ENCODE measurements at places on chromosomes 5 and 9.

DNA sequence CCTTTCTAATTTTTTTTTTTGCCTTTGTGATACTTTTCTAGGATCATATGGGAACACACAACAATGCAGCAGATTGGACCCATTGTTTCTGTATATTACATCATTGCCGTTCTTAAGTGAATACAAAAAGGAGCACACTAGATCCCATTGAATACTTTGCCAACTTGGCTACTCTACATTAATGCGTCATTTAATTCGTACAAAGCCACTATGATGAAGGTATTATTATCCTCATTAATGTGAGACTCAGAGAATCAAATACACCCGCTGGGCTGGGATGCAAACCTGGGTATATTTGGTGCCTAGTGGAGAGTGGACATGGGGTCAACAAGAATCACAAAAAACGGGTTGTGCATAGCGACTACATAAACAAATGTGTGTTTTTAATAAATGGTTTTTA is 31.9 kb downstream of the OR2K2 start:
- no peak for DNase-seq

DNA sequence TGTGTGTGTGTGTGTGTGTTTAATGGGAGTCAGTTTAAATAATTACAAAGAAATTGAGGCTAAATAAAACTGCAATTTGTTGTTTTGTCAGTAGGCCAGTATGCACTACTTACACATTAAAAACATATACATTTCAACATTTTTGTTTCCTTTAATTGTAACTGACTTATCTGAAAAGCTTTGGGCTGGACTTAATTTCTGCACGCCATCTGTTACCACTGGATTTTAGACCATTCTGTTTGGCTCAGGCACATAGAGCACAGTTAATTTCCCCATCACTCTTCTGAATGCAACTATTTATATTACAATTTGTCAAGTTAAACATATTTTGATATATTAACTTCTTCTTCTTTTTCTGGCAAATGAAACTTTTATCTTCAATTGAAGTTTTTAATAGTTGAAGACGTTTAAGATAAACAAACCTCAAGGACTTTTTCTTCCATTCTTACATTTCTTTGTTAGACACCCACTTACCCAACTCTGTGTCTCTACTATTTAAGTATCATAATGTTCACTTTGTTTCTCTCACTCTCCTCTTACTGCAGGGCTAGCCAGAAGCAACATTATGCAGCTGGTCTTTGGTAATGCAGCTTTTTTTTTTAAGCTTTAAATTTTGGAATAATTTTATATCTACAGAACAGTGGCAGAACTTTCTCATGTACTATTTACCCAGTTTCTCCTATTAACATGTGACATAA is 253.4 kb upstream of the ANKH start:
- no peak for DNase-seq

- DNase-seq: no peak
Measured at GRCh38 chr5:31382051-31382878, 149.6 kb downstream of the DROSHA start.

DNA sequence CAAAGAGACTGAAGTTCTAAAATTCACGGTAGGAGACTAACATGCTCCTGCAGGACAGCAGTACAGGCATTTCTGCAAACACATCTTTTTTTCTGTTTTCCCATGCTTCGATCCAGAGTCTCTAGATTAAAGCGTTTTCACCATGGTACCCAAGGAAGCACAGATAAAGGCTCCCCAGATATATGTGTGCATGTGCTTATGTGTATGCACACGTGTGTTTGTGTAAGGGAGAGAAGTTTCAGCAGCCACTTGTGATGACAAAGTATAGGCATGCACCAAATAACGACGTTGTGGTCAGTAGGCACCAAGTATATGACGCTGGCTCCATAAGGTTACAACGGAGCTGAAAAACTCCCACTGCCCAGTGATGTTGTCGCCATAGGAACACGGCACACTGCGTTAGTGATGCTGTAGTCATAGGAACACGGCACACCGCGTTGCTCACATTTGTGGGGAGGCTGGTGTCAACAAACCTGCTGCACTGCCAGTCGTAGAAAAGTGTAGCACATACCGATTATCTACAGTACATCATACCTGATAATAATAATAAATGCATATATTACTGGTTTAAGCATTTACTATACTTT is 21.7 kb downstream of the MED10 start:
- no peak for DNase-seq

DNA sequence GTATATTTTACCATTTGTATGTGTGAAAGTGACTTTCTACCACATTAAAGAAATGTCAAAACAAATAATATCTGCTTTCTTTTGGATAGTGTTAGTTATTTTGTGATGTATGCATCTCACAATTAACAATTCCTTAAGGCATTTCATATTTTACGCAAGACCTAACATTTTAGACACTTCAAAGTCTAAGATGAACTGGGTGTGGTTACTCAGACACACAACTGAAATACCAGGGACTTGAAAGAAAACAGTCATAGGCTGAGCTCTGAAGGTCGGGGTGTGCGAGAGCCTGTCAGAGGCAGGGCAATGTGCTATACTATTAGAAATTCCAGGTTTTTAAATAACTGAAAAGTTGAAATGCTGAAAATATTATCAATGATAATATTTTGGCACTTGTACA is 44.5 kb upstream of the ZNF622 start:
- no peak for DNase-seq

- DNase-seq: no peak
Measured at GRCh38 chr5:110203661-110204060, 513.9 kb downstream of the MAN2A1 start.

DNA sequence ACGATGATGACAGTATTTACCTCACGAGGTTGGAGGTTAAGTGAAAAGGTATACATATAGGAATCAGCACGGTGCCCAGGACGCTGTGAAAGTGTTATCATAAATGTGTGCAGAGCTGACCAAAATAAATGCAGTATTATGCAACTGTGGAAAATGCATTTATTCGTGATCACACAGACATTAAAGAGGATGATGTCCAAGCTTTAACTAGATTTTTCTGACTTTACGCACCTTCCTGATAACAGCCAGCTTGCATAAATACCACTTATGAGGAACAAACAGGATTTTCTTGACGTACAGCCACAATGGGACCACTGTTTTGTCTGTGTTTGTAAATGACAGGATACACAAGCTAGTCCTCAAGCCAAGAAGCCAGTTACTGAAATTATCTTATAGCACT is 71.4 kb upstream of the ATP10B start:
- DNase-seq: no peak

DNA sequence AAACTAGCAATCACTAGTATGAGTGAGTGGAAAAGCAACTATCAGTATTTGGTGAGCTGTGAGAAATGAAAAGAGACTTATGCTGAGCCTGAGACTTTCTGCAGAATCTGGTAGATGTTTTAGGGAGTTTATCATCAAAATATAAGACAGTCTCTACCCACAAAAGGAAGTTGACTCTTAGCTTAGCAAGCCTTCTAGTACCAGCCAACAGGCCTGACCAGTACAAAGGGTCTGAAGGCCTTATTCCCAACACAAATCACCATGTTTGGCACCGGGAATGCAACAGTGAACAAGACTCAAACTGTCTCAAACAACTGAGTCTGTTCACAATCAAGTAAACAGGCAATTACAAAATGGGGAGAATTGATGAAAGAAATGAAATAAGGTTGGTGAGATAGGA is 244.4 kb downstream of the CWC27 start:
- no peak for DNase-seq

DNA sequence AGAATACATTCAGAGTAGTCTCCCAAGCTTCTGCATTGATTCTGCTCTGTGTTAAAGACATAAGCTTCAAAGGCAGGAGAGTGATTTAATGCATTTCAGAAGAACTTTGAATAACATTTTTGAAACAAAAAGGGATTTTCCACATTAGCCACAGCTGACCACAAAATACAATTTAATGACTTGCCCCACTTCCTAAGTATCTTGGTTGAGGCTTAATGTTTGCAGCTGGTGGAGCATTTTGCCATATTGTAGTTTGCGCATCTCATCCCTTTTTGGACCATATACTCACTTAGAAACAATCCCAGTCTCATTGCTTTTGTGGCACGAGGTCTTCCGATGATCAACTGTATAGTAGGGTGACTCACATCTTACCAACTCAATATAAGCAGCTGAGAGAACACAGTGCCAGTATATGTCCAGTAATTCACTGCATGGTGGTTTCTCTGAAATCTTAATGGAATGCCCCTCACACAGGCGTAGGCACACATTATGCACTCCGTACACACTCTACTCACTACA is 455.8 kb upstream of the PTGER4 start:
- DNase-seq: no peak

DNA sequence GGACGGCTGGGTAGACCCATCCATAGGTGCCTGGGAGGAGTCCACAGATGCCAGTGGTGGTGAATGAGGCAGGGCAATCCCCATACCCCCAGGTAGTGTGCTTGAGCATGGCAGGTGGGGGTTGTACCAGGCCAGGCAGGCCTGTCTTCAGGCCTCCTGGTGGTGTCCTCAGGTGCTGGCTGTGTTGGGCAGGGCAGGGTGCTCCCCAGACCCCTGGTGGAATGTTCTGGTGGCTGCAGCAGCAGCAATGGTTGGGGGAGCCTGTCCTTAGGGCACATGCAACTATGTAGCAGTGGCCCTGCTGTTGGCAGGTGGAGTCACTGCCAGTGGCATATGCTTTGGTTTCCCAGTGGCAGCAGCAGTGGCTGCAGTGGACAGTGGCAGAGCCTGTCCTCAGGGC is 10.0 kb downstream of the ALG2 start:
- DNase-seq: no peak

GRCh38 chr9:6356441-6356840 is 28.3 kb downstream of the TPD52L3 start:
- DNase-seq: no peak

DNA sequence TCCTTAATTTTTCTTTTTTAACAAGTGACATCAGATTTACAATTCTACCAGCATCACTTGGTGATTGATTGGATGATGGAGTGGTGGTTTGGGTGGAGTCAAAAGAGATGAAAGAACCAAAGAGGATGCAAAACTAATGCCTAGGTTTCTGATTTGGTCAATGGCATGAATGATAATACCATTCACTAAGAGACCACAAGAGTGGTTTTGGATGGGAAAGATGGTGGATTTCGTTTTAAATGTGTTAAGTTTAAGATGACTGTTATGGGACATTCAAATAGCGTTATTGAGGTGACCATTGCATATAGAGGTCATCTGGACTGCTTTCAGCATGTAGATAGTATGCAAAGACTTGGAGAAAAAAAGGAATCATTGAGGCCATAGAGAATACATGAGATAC is 3.6 kb downstream of the SMC5 start:
- no peak for DNase-seq

GRCh38 chr5:10826971-10827370 is 65.9 kb upstream of the DAP start:
- DNase-seq: no peak

DNA sequence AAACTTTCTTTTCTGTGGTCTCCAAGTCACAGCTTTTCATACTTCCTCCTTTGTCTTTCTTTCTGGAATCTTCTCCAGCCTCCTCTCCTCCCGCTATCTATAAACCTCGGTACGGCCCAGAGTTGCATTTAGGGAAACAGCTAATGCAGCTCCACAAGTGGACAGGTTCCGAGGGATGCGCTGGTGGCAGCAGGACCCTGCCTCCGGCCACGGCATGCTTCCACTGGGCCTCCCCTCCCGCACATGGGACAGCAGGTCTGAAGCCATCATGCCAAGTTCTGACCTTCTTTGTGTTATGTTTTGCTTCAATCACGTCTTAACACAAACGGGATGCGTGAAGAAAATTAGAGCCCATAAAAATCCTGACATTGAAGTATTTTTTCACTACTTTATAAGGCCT is 136.9 kb downstream of the IRX2 start:
- no peak for DNase-seq

DNA sequence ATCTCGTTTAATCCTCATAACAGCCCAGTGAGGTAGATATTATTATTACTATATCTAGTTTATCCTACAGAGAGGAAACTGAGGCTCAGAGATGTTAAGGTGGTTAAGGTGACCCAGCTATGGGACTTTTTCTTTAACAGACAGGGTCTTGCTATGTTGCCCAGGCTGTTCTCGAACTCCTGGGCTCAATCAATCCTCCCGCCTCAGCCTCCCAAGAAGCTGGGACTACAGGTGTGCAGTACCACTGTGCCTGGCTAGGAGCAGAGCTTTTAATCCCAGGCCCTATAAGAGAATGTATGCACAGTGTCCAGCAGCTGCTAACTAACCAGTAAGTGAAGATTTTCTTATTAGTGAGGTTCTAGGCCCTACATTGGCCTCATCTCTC is 62.4 kb downstream of the PCDH1 start:
- DNase-seq: no peak

GRCh38 chr5:97231025-97231636 is 48.1 kb upstream of the RIOK2 start:
- DNase-seq: no peak

GRCh38 chr9:135116881-135117280 is 29.4 kb downstream of the OLFM1 start:
- DNase-seq: no peak

- DNase-seq: no peak
Measured at GRCh38 chr5:27266184-27266583, 227.8 kb upstream of the CDH9 start.

DNA sequence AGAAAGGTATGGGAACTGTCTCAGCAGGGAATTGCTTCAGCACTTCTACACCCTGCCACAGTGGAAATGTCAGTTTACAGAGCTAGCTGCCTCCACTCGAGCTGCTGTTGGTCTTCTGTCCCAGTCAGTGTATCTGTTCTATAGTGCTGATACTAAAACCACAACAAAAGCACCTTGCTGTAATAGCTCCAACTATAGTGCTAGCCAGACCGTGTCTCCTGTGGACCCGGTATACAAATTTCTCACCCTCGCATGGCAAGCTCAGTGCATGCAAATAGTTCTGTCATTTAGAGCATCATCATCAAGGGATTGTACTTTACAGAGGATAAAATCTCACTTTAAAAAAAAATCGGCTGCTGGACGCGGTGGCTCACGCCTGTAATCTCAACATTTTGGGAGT is 51.5 kb upstream of the IQGAP2 start:
- no peak for DNase-seq

GRCh38 chr9:136141682-136142413 is 23.2 kb upstream of the TMEM250 start:
- DNase-seq: no peak

GRCh38 chr5:28807195-28807729 is 1768.9 kb upstream of the CDH9 start:
- DNase-seq: no peak

GRCh38 chr9:99569840-99570239 is 251.8 kb upstream of the NR4A3 start:
- DNase-seq: no peak
